SJSA1 (cell line): ENCODE measurements at places on chromosomes 5 and 9. TPM values are rescaled to one million over a fixed set of nuclear protein-coding genes. Genes with fewer than 3 reads are reported as not detected.
A peak's percentile ranks its signal among the peaks of the same experiment; 100 is the strongest.

DNA sequence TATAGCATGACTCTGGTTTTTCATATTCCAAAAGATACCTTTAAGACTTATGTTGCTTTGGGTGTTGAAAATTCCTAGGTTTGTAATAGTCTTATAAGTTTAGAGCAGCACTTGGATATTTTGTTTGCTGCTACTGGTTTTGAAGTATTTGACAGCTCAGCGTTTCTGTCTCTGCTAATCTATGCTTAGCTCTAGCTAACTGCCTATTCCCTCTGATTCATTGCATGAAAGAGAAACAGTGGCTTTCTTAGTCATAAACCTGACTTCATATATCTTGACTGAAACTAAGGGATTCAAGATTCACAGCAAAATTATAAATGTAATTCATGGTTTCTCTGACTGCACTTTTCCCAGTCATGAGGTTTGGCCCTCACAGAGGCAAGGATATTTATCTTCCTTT, 35.6 kb upstream of the ANXA1 start:
- DNase-seq: peak; percentile 23

LRRC19 gene
- total RNA-seq: not detected in 2 replicates

- DNase-seq: no peak
Observed at GRCh38 chr5:11143456-11144267, 382.6 kb upstream of the DAP start.

KLF4 gene
- total RNA-seq: 1.00 and 1.5 TPM in 2 replicates

GAS1 gene
- total RNA-seq: 2.3 and 3.7 TPM in 2 replicates
